ENCODE measurements at places on chromosomes 1 and 21.

GRCh38 chr21:26788790-26789189, 56.4 kb downstream of the ADAMTS1 start:
- DNase-seq: no peak

DNA sequence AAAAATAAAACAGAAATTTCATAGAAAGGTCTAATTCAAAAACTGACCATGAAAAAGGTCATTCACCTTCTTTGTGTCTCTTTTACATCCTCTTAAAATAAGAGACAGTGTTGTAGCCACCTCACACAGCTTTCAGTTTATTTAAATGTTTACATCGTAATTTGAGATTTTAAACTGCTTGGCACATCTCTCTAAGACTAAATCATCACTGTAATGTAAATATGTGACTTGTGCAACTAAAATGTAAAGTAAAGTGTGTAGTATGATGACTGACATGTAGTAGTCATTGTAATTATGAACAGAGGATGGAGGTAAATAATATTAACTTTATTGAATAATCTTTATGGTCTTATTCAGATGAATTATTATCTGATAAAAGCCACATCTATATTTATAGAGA, 283.9 kb downstream of the KCNT2 start:
- no peak for DNase-seq

- no peak for DNase-seq
These were observed 4.7 kb downstream of the SLC1A7 start for GRCh38 chr1:53137729-53138128.

- peak; percentile 58 for DNase-seq
These were observed 46.3 kb upstream of the VANGL1 start for GRCh38 chr1:115595279-115596079.

GRCh38 chr21:40616377-40616704, 230.6 kb downstream of the DSCAM start:
- no peak for DNase-seq

All from stimulated activated naive CD8-positive, alpha-beta T cell treated with anti-CD3 and anti-CD28 coated beads, Interleukin-15, amount 100 ng/mL, for 72 hours (primary cell).